Hematopoietic multipotent progenitor cell treated with erythropoietin and hydrocortisone succinate and interleukin-3 and kit ligand, for 4 days (in vitro differentiated cells): ENCODE measurements at places on chromosomes 4 and X.

- no peak for DNase-seq
Observed at GRCh38 chr4:138677748-138678147, 337.8 kb upstream of the NOCT start.

- DNase-seq, result peak; percentile 31
Observed at GRCh38 chr4:39820186-39820585, 122.2 kb downstream of the UBE2K start.

GRCh38 chrX:114582264-114582632 lies 1.6 kb upstream of the HTR2C start:
- DNase-seq, result no peak

DNA sequence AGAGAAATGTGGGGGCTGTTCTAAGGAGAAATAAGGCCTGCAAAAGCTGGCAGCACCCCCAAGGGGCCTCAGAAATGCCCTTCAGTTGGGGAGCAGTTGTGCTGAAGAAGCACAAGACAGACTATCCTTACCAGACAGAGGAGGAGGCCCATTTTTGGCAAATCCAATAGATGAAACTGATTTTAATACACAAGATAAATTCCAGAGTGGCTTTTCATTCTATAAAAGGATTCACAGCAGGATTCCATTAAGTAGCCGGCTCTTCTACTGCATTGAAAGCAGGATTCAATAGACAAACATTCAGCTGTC lies 8.1 kb downstream of the SEPTIN6 start:
- no peak for DNase-seq

DNA sequence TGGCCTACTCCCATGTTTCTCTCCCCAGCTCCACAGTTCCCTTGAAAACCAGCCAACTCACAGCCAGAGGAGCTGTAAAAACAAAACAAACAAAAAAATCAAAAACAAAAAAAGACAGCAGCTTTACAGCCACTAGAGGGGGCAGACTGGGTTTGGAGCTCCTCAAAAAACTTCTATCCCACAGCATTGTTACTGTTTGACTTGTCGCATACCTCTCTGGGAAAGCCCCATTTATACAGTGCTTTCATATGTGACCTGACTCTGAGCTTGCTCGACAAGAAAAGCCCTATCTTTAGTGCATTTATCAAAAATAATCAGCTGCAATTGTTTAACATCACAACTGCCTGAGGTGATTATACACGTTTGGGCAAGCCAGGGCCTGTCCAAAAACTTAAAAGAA lies 21.6 kb downstream of the TSPAN6 start:
- DNase-seq, result peak; percentile 53

DNA sequence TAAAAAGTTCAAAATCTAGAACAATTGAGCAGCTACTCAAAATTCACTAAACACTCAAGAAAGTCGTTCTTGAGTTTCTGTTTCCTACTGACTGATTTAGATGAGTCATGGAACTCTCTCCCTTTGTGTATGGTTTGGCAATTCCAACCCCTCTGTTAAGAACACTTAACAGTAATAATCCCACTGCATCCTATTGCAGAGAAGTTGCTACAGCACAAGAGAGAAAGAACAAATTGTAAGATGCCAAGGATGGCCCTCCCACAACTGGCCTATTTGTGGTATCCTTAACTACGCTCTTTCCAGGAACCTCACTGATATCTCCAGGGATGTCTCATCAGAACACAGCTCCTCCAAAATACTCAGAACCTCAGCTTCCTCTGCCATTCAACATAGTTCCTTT lies 701.8 kb upstream of the TENM3 start:
- no peak for DNase-seq

DNA sequence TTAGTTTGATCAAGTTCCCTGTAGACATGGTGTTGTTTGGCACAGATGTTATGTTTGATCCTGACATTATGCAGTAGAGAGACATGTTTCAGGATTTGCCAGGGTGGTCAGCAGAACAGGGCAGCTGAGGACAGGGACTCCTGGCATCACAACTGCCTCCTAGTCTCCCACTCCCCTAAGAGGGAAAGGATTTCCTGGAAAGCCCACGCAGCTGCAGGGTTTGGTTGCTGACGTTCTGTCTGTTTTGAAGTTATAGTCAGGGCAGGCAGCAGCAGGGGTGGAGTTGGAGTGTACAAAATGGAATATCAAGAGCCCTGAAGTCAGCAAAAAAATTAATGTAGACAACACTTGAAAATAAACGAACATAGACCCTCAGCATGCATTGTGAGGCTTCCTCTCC lies 125.4 kb downstream of the CPE start:
- no peak for DNase-seq

GRCh38 chrX:111445485-111445884 lies 33.5 kb upstream of the DCX start:
- DNase-seq, result peak; percentile 64

GRCh38 chrX:40298572-40299479 lies 201.1 kb upstream of the BCOR start:
- peak; percentile 35 for DNase-seq

GRCh38 chr4:140315019-140315418 lies 58.4 kb upstream of the SCOC start:
- DNase-seq, result no peak

- DNase-seq, result no peak
Observed at GRCh38 chrX:28920153-28920943, 333.1 kb downstream of the IL1RAPL1 start.

DNA sequence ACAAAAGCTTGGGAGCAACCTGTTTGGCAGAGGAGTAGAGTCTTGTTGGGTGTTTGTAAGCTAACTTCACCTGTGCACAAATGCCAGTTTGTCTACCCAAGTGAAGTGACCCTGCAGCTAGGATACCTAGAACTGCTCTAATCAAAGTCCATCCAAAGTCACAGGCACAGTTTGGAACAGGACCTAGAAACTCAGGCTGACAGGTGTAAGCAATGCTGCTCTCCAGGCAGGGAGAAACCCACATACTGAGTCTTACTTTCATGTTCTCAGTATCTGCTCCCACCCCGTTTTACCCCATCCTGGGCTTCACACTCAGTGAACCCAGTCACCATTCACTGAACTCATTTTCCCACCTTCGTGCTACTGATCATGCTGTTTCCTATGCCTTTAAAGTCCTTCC lies 40.3 kb downstream of the MAML3 start:
- no peak for DNase-seq

- peak; percentile 6 for DNase-seq
Observed at GRCh38 chr4:37475087-37475486, 211.1 kb downstream of the RELL1 start.

DNA sequence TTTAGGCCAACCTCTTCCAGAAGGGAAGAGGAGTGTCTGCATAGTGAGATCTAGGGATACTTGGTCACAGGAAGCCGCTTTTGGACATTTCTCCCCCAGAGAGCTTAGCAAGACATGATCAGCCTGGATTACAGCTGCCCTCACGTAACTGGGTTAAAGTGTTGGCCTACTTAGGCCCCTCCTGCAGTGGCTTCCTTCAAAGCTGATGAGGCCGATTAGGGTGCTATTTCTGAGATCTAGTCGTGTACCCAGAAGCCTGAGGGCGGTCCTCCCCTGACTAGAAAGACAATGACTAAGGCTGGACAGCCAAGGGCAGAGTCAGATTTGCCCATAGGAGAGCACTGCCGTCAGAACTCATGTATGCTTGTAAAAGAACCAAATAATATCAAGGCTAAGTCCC lies 135.0 kb downstream of the AMMECR1 start:
- DNase-seq, result no peak

DNA sequence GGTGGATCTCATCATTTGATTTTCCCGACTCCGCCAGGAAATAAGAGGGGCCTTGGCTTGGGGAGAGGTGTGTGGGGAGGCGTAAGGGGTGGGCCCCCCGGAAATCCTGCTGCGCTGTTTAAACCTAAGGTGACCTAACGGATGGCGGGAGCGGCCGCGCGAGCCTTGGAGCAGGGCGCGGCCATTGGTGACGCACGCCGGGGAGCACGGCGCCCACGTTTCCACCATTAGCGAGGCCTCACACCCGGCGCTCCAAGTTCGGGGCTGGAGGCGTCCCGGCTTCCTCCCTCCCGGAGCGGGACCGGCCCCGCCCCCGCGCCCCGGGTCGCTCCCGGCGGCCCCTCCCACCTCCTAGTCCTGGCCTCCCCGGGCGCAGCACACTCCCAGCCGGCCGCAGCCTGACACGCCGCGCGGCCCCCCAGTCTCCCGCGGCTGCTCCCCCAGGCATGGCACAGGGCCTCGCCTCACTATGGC lies at the start of gene SMS:
SMS (plus strand) TSS at position 354 of the 474 bp plus-strand sequence; CDS start at position 470, 116 bp downstream.
- DNase-seq, result peak; percentile 87

- DNase-seq, result no peak
Observed at GRCh38 chrX:110561034-110561433, 202.4 kb downstream of the RTL9 start.

DNA sequence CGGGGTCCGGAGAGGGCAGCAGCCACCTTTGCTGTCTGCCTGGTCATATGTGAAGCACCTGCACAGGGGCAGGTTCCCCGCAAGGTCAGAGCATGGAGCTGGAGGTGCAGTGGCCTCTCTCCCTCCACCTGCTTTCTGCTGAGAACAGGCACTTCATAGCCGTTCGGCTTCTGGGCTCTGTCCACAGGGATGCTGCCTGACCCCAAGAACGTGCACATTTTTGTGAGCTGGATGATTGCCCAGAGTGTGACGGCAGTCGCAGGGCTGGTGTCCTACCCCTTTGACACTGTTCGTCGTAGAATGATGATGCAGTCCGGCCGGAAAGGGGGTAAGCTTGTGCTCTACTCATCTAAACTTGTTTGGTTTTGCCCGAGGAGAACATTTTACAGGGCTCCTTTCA lies 2.5 kb downstream of the SLC25A4 start:
- DNase-seq, result no peak

DNA sequence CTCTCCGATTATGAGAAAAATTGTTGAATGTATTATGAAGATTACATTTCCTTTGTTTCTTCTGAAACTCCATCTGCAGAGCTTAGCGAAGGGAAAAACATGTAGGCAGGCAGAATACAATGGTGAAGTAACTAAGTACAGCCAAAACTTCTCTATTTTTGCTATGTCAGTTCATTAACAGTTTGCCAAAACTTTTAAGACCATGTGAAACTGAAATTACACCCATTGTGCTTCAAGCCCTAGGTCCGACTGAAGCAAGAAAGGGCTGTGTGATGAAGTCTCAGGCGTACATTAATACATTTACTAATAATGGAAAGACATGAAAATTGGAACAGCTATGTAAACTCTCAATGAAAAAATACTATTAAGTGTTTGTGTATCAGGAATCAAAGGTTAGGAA lies 398.0 kb downstream of the MAPK10 start:
- DNase-seq, result no peak

DNA sequence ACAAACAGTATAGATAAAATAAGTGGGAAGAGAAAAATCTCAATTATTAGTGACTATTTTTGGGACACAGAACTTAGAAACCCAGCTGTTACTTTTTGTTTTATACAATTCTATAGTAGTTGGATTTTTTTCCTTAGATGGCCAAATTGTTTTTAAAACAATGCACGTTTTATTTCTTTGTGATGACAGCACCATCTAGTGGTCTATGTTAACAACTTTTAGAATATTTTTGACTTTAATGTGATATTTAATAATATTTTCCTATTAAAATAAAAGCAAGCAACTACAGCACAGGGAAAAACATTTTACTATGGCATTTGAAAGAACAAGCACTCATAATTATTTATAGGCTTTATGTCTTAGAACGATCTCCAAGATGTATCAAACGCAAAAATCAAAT lies 5.6 kb upstream of the SMIM31 start:
- peak; percentile 57 for DNase-seq

DNA sequence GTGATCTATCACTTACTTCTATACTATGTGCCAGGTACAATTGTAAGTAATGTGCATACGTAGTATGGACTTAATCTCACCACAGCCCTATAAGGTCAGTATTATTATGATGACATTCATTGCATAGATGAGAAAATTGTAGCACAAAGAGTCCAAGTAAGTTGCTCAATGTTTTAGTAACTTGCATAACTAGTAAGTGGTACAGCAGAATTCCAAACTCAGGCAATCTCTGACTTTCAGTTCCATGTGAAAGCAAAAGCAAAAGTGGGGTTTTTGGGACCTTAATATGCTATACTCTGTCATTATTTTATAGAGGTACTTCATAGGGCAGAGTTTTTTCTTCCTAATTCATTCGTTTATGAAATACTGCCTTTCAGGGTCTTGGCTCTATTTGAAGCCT lies 188.8 kb upstream of the VEGFC start:
- DNase-seq, result no peak

DNA sequence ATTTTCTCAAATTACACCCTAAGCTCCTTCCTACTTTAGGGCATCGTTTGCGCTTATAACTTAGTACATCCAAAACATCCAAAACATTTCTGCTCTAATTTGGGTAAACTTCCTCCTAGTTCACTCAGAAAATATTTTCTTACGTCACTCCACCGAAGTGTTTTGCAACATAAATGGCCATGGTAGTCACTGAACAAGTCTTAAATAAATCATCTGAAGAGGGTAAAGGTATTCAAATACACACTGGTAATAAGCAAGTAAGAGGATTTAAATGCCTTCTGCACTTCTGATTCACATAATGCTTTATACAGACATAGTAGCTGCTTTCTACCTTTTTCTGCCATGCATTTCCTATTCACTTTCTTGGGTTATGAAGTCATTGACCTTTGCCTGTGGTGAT lies 991.9 kb downstream of the NLGN4X start:
- no peak for DNase-seq

DNA sequence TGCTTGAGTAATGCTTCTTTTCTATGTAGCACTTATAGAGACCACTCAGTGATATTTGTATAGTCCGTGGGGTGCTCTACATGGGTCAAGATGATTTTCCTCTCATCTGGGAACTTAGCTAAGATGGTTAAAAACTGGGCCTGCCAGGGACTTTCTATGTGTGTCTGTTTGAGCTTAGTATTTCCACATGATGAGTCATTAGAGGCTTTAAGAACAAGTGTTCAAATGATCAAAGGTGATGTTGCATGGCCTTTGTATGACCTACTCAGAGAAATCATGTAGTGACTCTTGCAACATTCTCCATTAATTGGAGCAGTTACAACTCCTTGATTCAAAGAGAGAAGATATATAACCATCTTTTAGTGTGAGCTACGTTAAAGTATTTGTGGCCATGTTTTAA lies 1480.5 kb upstream of the IGFBP7 start:
- DNase-seq, result no peak

DNA sequence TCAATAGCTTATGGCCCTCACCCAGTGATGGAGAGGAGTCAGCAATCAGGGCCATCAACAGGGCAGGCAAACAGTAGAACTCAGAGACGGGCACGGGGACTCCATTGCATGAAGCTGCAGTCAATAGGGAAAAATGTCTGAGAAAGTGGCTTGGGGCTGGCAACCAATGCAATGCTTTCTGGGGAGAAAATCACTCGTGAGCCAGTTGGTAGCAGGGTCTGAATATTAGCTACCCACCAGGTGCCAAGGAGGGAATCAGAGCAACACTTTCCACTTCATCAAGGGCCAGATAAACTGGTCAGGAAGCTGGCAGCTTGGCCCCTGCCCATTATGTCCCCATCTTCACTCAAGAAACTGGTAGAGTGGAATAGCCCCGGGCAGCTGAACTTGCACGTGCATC lies 80.7 kb downstream of the STARD8 start:
- no peak for DNase-seq
